ENCODE measurements at places on chromosomes 4 and X. TPM values are rescaled to one million over a fixed set of nuclear protein-coding genes. Genes with fewer than 3 reads are reported as not detected.

LCORL gene
- total RNA-seq = 8.6 TPM

MAGEA6 gene
- not detected for total RNA-seq

NWD2 gene
- under 0.01 TPM for total RNA-seq

PAGE5 gene
- not detected for total RNA-seq

MAGEC2 gene
- total RNA-seq = not detected

TMPRSS11F gene
- not detected for total RNA-seq

NXF2B gene
- not detected for total RNA-seq

NEUROG2 gene
- under 0.01 TPM for total RNA-seq

GPM6B gene
- total RNA-seq = 0.81 TPM

RHOXF1 gene
- not detected for total RNA-seq

TMPRSS11D gene
- total RNA-seq = not detected

HSD17B13 gene
- 0.27 TPM for total RNA-seq

PARM1 gene
- total RNA-seq = under 0.01 TPM

HSFX4 gene
- total RNA-seq = not detected

POLN gene
- total RNA-seq = 0.81 TPM

INTU gene
- 3.0 TPM for total RNA-seq

PSMD10 gene
- total RNA-seq = 33.7 TPM

SMIM10 gene
- 15.1 TPM for total RNA-seq

TMSB15A gene
- total RNA-seq = under 0.01 TPM

VGLL1 gene
- not detected for total RNA-seq

HCFC1 gene
- total RNA-seq = 95.1 TPM

AKAP14 gene
- not detected for total RNA-seq

UTP14A gene
- total RNA-seq = 7.8 TPM

MAMLD1 gene
- under 0.01 TPM for total RNA-seq

UVSSA gene
- 11.0 TPM for total RNA-seq

LRIT3 gene
- under 0.01 TPM for total RNA-seq

EGFL6 gene
- not detected for total RNA-seq

EDA gene
- total RNA-seq = under 0.01 TPM

FMR1NB gene
- total RNA-seq = not detected
